ENCODE measurements at places on chromosomes 2 and 18.
A peak's percentile ranks its signal among the peaks of the same experiment; 100 is the strongest.

GRCh38 chr18:48181087-48181823 is 227.9 kb downstream of the ZBTB7C start:
- no peak for DNase-seq

GRCh38 chr2:172426635-172427255 is 641 bp upstream of the ITGA6 start:
- no peak for DNase-seq

DNA sequence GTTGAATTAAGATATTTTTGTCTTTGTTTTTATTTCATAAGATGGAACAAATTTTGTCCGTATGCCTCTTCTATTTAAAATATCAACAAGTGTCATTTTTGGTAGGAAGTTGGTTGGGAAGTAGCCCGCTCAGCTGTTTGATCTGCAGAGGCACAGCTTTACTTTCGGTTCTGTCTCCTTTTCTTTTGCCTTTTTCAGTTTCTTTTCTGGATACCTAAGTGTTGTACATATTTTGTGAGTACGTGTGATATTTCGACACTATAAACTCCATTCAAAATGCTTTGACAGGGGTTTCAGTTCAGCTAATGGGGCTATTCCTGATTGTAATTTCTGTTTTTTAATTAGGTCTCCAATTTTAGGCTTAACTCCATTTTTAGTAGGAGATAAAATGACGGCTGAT is 1785.0 kb upstream of the LRRTM1 start:
- no peak for DNase-seq

GRCh38 chr2:27781496-27781895 is 10.0 kb downstream of the MRPL33 start:
- no peak for DNase-seq

DNA sequence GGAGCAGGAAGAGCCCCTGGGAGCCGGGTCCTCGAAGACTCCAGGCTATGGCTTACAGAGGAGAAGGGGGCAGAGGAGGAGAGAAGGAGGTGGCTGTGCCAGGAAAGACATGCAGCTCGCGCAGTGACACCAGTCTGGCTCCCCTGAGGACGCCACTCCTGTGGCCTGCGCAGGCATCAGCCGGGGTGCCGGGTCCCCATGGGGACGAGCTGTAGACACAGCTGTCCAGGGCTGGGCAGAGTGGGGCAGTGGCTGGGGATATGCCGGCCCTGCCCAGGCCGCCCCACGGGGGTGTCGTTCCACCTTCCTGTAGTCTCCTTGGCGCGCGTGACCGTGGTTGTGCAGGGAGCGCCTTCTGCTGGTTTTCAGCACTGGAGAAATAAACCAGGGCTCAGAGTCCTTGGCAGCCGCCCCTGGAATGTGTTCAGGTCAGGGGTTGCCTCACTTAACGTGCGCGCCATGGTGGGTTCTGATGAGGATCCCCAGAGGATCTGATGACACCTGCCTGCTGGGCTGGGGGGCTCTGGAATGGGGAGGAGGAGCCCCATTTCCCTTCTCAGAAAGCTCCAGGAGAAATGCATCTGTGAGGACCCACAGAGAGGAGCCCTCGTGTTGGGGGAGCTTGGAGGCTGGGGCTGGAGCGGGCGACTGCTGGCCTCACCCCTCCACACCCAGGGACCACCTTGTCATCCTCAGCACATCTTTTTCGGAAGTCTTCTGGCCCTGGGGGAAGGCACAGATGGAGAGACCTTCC is 26.7 kb downstream of the RAMP1 start:
- peak; percentile 34 for DNase-seq

- DNase-seq: no peak
These were observed 76.2 kb upstream of the GLI2 start for GRCh38 chr2:120659275-120659977.
